ENCODE measurements at places on chromosomes 4 and X.

DNA sequence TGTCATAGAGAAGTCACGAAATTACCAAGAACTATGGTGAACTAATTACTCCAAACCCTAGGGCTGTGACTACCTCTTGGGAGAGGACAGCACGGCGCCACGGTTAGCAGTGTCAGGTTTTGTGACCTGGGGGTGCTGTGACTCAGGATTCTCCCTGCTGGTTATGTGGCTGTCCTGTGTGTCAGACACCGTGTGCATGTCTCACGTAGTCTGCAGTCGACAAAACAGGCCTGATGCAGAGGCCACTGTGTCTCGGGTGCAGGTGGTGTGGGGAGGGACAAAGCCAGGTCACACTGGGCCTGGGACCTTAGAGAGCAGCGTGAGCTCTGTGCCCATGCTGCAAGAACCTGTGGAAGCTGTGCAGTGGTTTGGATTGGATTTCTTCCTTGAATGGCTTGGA is 34.1 kb downstream of the TNIP2 start:
- no peak for DNase-seq

DNA sequence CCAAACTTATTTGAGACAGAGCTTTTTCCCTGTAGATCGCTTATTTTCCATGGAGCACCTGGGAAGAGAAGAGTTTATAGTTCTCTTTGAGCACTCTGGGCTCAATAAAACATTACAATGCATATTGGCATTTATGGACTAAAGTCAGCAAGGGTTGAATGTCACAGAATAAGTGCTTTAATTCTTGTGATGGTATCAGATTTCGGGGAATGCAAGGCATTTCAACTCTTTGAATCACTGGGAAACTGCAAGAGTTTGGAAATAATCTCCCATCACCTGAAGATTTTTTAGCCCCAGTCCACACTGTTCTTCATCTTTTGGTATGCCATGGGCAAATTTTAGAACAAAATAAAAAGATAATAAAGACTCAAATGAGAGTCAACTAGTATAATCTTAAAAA is 111.5 kb upstream of the WDFY3 start:
- DNase-seq: no peak

- DNase-seq: no peak
Measured at GRCh38 chr4:15568821-15569220, 86.3 kb downstream of the FBXL5 start.

DNA sequence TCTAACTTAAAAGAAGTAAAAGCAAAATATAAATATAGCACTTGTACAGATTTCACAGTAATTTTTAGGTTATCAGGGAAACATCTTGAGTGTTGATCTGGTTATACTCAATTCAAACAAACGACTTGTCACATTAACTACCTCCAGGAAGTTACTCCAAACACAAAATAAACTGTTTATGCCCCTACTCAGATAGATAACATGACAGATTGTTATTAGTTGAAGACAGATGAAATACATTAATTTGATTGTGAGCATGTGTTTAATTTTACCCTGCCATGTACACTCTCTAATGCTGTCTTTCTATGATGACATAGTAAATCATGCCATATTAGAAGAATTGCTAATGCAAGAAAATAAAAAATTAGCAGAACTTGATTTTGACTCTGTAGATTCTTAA is 88.0 kb downstream of the RAB28 start:
- no peak for DNase-seq

DNA sequence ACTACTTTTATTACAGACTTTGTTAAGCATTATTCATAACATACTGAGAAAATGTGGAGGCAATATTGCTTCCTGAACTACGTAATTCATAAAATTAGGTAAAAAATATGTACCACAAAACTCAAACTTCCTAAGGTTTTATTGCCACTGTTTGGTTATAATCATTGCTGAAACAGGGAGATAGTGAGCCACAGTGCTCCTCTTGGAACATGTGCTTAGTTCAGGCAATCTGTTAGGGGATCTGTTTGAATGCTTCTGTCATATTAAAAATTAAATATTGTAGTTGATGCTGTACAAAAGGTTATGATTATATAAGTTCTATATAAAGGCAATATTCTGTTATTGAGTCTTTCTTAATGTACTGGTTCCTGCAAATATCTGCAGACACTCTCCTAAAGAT is 480.7 kb downstream of the GRXCR1 start:
- no peak for DNase-seq

DNA sequence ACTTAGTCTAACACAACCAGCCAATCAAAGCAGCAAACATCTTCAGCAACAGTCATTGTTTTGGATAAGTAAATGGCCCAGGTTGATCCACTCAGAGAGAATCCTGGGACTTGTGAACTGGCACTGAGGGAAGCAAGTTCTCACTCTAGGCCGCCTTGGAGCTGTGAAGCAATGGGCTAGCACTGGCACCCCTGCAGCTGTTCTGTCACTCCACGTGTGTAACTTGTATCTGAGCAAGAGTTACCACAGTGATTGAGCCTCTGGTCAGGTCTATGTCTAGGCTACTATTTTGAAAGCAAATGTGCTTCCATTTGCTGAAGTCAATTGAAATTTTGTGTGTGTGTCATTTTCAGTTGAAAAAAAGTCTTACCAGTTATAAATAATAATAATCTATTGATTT is 57.2 kb upstream of the HS3ST1 start:
- no peak for DNase-seq

DNA sequence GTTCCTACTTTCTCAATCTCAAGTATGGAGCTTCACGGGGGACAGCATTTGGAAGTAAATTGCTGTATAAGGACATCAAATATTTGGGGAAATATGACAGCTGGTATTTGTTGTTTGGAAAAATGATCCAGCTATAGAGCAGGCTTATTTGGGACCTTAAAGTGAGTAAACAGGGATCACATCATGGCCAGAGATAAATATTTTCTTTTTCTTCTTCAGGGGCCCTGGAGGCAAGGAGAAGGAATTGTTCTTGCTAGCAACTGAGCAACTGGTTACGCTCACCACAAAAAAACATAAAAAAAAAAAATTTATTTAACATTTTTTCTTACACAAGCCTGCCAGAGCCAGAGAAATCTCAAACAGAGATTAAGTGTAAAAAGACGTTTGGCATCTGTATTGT is 277.2 kb upstream of the UGT8 start:
- no peak for DNase-seq

- DNase-seq: no peak
Measured at GRCh38 chrX:117645639-117646038, 471.0 kb downstream of the KLHL13 start.

GRCh38 chr4:87570290-87570805 is 38.0 kb upstream of the DSPP start:
- no peak for DNase-seq

- DNase-seq: no peak
Measured at GRCh38 chr4:86596807-86597206, 2.7 kb downstream of the PTPN13 start.

GRCh38 chr4:43113196-43113595 is 220.7 kb downstream of the GRXCR1 start:
- no peak for DNase-seq

DNA sequence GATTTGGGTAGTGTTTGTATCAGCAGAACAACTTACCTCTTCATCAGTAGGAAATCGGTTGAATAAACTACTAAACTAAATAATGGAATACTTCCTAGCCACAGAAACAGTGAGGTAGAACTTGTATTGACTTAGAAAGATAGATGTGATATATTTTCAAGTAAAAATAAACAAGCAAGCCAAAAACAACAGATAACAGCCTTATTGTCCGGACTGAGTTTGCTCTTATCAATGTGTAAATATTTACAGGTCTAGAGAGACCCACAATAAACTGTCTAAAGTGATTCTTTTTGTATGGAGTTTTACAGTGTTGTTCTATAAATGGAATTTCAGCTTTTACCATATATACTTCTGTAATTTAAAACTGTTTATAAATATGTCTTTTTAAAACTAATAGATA is 721.8 kb downstream of the ADGRL3 start:
- DNase-seq: no peak

GRCh38 chr4:6961496-6962210 is 52.0 kb downstream of the TBC1D14 start:
- DNase-seq: no peak

- no peak for DNase-seq
Measured at GRCh38 chrX:72314881-72315280, 9.2 kb upstream of the CITED1 start.

DNA sequence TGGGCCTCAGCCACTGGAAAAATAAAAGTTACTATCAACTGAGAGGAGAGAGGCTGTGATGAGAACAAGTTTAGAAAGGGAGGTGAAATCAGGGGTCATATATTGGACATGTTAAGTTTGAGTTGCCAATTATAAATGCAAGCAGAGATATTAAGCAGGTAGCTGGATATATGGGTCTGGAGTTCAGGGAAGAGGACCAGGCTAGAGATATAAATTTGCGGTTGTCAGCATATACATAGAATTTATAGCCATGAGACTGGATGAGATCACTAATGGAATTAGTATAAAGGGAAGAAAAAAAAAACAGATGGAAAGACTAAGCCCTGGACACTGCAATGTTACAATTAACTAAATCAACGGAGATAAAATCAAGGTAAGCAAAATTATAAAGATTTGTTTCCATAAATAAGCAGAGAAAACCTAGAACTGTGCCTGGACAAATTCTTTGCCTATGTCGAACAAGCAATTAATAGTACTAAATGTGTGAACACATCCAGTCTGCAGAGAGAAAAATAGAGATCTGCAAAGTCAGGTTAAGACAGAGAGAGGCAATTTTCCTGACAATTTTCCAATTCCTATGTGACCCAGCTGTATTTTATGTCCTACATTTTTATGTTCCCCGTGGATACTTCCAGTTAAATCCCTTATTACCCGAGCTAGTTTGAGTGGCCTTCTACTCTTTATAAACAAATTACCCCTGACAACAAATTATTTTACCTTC is 265.4 kb downstream of the GASK1B start:
- DNase-seq: no peak

DNA sequence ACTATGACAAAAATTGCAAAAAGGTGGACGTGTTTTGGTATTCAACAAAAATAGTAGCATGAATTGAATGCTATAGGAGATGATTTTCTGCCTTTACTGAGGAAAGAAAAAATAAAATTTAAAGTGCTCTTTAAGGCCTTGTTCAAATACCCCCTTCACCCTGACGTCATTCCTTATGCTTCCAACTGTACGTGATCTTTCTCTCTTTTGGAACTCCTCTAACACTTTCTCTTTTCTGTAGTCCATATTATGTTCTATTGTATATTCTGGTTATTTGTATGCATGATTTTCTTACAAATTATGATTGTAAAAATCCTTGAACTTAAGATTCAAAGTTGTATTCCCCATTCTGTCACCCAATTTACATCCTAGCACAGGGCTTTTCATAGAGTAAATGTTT is 100.5 kb downstream of the POU4F2 start:
- DNase-seq: no peak

DNA sequence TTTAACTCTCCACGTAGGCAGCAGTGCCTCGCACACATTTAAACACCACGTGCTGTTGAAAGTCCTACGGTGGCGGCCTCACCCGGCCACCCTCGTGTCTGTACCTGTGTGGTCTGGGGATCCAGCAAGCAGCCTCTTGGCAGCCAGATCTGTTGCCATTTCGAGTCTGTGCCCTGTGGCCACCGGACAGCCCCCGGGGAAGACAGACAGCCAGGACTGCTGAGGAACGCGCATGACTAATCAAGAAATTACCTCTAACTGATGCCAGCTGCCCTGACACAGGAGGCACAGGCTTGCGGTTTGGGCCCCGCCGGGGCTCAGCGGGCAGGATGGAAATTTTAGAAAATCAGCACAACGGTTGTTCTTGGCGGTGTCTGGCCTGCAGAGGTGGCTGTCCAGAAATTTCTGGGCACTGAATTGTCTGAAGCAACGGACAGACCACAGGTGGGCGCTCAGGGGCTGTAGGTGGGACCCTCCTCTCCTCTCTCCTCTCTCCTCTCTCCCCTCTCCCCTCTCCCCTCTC is 15.6 kb upstream of the ASMTL start:
- DNase-seq: peak; percentile 39

DNA sequence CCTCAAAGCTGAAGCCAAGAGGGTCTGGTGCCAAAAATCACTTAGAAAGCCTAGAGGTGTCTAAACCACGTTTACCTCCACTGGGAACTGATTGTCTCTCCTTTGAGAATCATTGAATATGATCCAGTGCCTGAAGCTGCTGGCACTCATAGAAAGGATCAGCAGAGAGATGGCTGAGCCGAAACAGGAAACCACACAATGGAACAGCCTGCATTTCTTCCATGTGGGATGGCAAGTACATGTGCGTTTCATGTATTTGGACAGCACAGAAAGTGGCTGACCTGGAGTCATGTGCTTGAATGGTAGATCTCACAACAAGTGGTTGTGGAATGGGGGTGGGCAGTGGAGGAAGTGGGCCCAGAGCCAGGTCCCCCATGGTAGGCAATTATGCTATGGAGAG is 533.7 kb downstream of the INPP4B start:
- DNase-seq: no peak

GRCh38 chr4:130510661-130511060 is 1414.7 kb downstream of the C4orf33 start:
- no peak for DNase-seq

GRCh38 chr4:169080981-169081380 is 70.9 kb upstream of the CBR4 start:
- no peak for DNase-seq

DNA sequence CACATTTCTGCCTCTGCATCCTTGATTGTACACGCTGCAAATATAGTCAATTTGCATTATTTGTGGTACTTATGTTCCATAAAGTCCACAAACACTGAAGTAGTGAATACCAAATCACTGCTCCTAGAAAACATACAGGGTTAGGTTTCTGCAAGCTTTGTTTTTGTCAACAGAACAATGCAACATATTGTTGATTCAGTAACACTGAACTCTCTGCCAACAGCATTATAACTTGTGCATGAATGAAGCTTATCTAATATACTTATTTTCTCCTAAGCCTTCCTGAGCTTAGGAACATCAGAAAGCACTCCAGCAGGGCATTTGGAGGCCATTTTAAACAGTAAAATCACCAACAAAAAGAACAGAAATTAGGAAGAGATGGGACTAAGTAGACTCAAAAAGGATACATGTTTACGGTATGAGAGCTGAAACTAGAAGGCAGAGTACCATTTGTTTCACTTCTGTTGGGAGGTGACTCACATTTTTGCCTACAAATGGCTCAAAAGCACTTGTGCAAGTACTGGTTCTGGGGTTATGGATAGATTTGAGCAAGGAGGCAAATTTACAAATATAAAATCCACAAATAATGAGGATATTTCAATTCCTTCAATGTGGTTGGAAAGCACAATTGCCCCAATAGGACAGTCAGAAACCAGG is 14.1 kb downstream of the COX18 start:
- no peak for DNase-seq

- no peak for DNase-seq
Measured at GRCh38 chr4:85829276-85830051, 354.5 kb downstream of the ARHGAP24 start.

- DNase-seq: no peak
Measured at GRCh38 chr4:163200727-163201349, 34.1 kb upstream of the NAF1 start.

DNA sequence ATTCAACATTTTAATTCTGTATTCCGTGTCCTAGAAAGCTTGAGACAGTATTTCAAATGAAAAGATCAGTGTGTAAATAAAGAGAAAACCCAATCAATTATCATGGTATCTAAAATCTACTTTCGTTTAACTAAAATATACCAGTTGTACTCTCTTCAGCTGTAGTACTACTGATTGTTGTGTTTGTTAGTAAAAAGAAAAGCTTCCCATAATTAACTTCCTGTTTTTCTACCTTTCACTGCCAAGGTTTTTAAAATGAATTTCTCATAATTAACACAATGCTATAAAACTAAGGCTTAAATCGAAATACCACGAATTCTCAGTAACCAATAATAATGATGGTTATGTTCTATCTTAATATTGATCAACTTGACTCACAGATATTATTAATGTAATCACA is 37.4 kb downstream of the PPP3CA start:
- DNase-seq: no peak

- DNase-seq: no peak
Measured at GRCh38 chrX:17680732-17681413, 56.4 kb upstream of the SCML1 start.

Data from activated naive CD8-positive, alpha-beta T cell treated with anti-CD3 and anti-CD28 coated beads, Interleukin-2, amount 50 U/mL, for 16 hours (primary cell).